HFFc6 (cell line): ENCODE measurements at places on chromosomes 5 and 9. TPM values are rescaled to one million over a fixed set of nuclear protein-coding genes. Genes with fewer than 3 reads are reported as not detected.

- H3K27me3 ChIP-seq, result no peaks in the 10 kb centered on the region
- H3K4me1 ChIP-seq, result no peaks in the 10 kb centered on the region
- no peak for DNase-seq
- H3K27ac ChIP-seq, result no peak overlapping the region
Measured at GRCh38 chr9:8188723-8189407, 389.3 kb upstream of the DMAC1 start.

- no peaks in the 10 kb centered on the region for H3K4me1 ChIP-seq
- DNase-seq, result no peak
- H3K27me3 ChIP-seq, result peaks cover 13% of the 10 kb centered on the region
- H3K36me3 ChIP-seq, result no peaks in the 10 kb centered on the region
Measured at GRCh38 chr9:123251741-123252140, 16.6 kb downstream of the STRBP start.

- H3K4me1 ChIP-seq, result no peaks in the 10 kb centered on the region
- peaks cover under 1% of the 10 kb centered on the region for H3K36me3 ChIP-seq
- H3K27ac ChIP-seq, result no peak within 1 kb of the TSS
- DNase-seq, result no peak
Measured at GRCh38 chr5:1445313-1445688, at the start of gene SLC6A3. Gene SLC6A3, minus strand, starts transcription at chr5:1445440. Its CDS starts 2,243 bp downstream, at chr5:1443197.

- peak overlapping the region; percentile 68 for H3K4me3 ChIP-seq
- peaks cover 60% of the 10 kb centered on the region for H3K36me3 ChIP-seq
- DNase-seq, result peak; percentile 91
- no peaks in the 10 kb centered on the region; the same call in 1 of the 2 replicates for H3K27me3 ChIP-seq
- H3K27ac ChIP-seq, result peak overlapping the region; percentile 89
- H3K4me1 ChIP-seq, result peaks cover 48% of the 10 kb centered on the region
Measured at GRCh38 chr9:33320568-33321261, 30.4 kb downstream of the NFX1 start.

GRCh38 chr5:1551426-1552301 lies 27.9 kb upstream of the LPCAT1 start:
- no peaks in the 10 kb centered on the region for H3K36me3 ChIP-seq
- peaks cover 53% of the 10 kb centered on the region for H3K27me3 ChIP-seq
- H3K4me3 ChIP-seq, result no peak overlapping the region
- H3K27ac ChIP-seq, result no peak overlapping the region

DNA sequence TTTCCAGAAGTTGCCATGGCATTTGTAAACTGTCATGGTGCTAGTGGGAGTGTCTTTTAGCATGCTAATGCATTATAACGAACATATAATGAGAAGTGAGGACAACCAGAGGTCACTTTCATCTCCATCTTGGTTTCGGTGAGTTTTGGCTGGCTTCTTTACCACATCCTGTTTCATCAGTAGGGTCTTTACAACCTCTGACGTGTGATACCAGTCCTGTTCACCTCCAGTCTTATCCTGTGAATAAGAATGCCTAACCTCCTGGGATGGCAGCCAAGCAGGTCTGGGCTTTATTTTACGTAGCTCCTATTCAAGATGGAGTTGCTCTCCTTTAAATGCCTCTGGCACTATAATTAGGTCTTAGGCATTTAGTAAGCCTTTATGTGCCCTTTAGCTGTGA lies 20.4 kb upstream of the RFK start:
- H3K27ac ChIP-seq, result peak overlapping the region; percentile 30; the same call in 1 of the 2 replicates
- peaks cover 4% of the 10 kb centered on the region; the same call in 1 of the 2 replicates for H3K36me3 ChIP-seq
- H3K4me1 ChIP-seq, result peaks cover 22% of the 10 kb centered on the region
- H3K4me3 ChIP-seq, result no peak overlapping the region

DNA sequence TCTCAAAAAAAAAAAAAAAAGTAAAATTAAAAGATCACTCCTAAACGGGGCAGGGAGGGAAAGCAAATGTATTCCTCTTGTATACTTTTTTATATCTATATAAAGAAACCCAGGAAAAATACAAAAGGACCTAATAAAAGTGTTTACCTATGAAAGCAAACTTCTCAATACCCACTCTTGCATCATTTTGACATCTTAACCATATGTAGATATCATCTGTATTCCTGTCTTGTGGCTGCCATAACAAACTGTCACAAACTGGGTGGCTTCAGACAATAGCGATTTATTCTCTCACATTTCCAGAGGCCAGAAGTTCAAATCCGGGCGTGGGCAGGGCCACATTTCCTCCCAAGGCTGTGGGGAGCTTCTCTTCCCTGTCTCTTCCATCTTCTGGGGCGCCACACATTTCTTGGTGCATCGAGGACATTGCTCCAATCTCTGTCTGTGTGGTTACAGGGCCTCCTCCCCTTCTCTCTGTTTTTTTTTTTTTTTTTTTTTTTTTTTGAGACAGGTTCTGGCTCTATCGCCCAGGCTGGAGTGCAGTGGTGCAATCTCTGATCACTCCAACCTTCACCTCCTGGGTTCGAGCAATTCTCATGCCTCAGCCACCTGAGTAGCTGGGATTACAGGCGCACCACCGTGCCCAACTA lies 58.4 kb upstream of the IL17B start:
- H3K4me3 ChIP-seq, result no peak overlapping the region
- DNase-seq, result no peak
- H3K27me3 ChIP-seq, result peaks cover 25% of the 10 kb centered on the region
- H3K36me3 ChIP-seq, result peaks cover 1% of the 10 kb centered on the region

DNA sequence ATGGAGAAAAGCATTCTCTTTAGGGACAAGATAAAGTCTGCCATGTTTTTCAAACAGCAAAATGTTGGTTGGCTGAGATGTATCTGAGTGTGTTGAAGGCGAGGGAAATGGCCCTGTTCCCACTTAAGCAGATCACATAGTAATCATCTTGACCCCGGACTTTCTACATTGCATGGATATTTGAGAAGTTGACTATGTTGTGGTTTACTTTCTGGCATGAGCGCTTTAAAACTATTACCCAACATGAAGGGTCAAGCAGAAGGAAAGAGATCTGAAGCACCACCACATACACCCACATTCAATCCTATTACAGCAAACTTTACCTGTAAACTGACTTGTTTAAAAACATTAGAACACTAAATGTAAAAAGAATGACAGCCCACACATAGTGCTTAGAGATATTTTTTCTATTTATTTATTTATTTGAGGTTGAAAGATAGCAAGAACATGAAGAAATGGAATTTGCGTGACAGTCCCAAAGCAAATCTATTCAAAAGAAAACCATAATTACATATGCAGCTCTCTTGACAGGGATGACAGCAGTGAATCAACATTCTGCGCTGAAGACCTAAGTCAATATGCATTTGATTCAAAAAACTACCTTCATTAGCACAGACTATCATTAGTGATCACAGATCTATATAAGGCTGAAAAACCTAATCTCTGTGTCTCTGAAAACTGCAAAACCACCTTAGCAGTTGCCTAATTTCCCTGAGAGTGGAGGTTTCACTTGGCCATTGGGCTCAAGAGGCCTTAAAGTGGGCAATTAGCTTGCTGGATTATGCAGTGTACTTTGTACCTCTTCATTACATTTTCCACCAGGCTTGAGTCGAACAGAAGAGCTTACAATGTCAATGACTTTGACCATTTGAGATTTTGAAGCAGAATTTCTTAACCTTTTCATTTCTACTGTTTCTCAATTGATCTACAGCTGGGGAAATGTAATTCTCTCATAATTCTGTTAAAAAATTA lies 195.0 kb downstream of the PDE4D start:
- no peaks in the 10 kb centered on the region for H3K36me3 ChIP-seq
- DNase-seq, result no peak
- H3K27me3 ChIP-seq, result peaks cover 1% of the 10 kb centered on the region; the same call in 1 of the 2 replicates
- no peak overlapping the region for H3K27ac ChIP-seq
- no peaks in the 10 kb centered on the region for H3K4me1 ChIP-seq
- H3K4me3 ChIP-seq, result no peak overlapping the region

- H3K36me3 ChIP-seq, result 0 out of 2 replicates have a peak, but pooled peaks cover under 1% of the 10 kb centered on the region
- H3K4me1 ChIP-seq, result no peaks in the 10 kb centered on the region
- H3K4me3 ChIP-seq, result no peak overlapping the region
- H3K27me3 ChIP-seq, result peaks cover 13% of the 10 kb centered on the region
Measured at GRCh38 chr9:784202-784601, 57.3 kb upstream of the DMRT1 start.

GRCh38 chr5:177035976-177036375 lies 13.5 kb downstream of the ZNF346 start:
- peaks cover 11% of the 10 kb centered on the region; the same call in 1 of the 2 replicates for H3K36me3 ChIP-seq
- no peak for DNase-seq
- H3K4me1 ChIP-seq, result peaks cover 7% of the 10 kb centered on the region
- H3K27me3 ChIP-seq, result no peaks in the 10 kb centered on the region
- H3K4me3 ChIP-seq, result no peak overlapping the region

- peak overlapping the region; percentile 16; the same call in 1 of the 2 replicates for H3K27ac ChIP-seq
- no peak overlapping the region for H3K4me3 ChIP-seq
- DNase-seq, result no peak
- H3K36me3 ChIP-seq, result peaks cover 7% of the 10 kb centered on the region; the same call in 1 of the 2 replicates
Measured at GRCh38 chr5:142152384-142152732, 43.8 kb downstream of the NDFIP1 start.

DNA sequence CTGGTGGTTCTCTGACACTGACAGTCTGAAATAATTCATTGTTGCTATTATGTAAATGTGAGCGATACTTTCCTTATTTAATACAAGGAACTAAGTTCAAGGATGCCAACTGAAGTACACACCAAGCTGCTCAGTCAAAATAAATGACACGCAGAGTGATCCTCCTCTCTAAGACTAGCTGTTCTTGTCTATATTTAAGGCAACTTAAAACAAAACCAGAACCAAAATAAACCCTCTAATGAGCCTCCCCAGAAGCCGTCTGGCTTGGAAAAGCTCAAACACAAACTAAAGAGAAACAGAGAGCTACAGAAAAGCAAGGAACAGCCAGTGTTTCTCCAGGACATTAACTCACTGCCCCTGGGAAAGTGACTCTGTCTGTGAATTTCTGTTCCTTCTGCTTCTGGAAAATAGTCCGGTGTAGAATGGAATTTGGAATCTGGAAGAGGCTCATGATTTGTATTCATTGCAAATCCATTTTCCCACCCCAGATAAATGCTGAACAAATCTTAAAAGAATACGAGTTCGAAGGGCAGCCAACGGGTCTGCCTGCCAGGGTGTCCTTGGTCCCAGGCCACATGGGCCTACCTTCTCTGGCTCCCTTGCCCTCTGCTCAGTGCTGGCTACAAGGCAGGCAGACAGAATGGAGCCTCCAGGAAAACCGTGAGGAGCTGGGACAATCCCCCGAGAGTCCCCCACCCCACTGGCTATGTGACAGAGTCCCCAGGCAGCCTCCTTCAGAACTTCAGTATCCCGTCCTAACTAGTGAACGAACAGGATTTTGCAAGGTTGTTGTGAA lies 14.8 kb downstream of the GGTA1 start:
- peaks cover 6% of the 10 kb centered on the region for H3K4me1 ChIP-seq
- H3K36me3 ChIP-seq, result no peaks in the 10 kb centered on the region
- DNase-seq, result no peak
- H3K27me3 ChIP-seq, result peaks cover 27% of the 10 kb centered on the region
- no peak overlapping the region for H3K4me3 ChIP-seq

The CATSPER3 gene
- 0.23 to 0.25 TPM in 2 of 3 replicates, not detected in the other for total RNA-seq

The UQCRQ gene
- 553 to 640 TPM (median 560 TPM) in 3 replicates for total RNA-seq

The ADAM19 gene
- 81.3 to 150 TPM (median 125 TPM) in 3 replicates for total RNA-seq

The CRHBP gene
- not detected in 2 replicates for total RNA-seq

The SIT1 gene
- not detected in 3 replicates for total RNA-seq

The FOXE1 gene
- 48.5 and 155 TPM in 2 replicates for total RNA-seq

The LCN6 gene
- total RNA-seq, result not detected in 3 replicates

The IL5 gene
- total RNA-seq, result not detected in 3 replicates

The FGF10 gene
- not detected in 3 replicates for total RNA-seq
